ENCODE measurements at places on chromosomes 5 and 9.

GRCh38 chr5:132498152-132498551 lies 7.6 kb upstream of the IRF1 start:
- peak overlapping the region; percentile 3 for H3K27ac ChIP-seq
- H3K4me3 ChIP-seq = no peak overlapping the region
- H3K4me1 ChIP-seq = peaks cover 54% of the 10 kb centered on the region
- no peak for DNase-seq

DNA sequence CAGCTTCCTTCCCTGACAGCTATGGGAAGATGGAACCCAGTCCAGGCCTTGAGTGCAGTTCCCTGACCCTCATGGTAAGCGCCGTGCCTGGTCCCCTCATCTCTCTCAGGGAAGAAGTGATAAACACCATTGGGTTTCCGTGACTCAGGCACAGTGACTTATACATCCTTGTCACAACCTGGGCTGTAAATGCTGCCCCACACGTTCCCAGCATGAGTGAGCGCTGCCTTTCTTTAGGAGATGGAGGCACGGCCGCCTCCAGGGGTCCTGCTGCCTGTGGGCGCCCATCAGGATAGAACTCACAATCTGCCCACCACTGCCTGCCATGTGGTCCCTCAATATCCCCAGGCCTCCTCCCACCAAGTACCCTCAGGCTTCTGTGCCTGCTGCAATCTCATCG lies 8.3 kb upstream of the NKD2 start:
- H3K36me3 ChIP-seq = no peaks in the 10 kb centered on the region
- DNase-seq = no peak
- no peak overlapping the region for H3K27ac ChIP-seq
- H3K27me3 ChIP-seq = peaks cover 18% of the 10 kb centered on the region

- no peak for DNase-seq
- H3K4me3 ChIP-seq = no peak overlapping the region
- H3K27me3 ChIP-seq = no peaks in the 10 kb centered on the region
- H3K4me1 ChIP-seq = no peaks in the 10 kb centered on the region
- H3K36me3 ChIP-seq = no peaks in the 10 kb centered on the region
Observed at GRCh38 chr9:84170521-84171141, 169.9 kb downstream of the SLC28A3 start.

DNA sequence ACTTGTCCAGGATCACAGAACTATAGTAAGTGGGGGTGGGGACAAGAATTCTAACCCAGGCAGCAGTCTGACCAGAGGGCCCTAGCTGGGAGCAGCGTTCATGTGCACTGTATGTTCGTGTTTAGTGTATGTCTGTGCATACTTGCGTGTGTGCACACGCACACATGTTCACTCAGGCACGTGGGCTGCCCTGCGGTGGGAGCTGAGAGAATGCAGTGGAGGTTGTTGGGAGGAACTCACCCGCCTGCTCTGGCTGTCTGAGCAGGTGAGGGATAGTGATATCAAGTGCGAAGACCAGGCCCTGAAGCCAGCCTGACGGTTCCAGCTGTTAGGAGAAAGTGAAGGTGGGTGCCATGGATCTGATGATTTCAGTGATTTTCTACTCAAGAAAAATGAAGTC lies 942 bp downstream of the DCANP1 start:
- DNase-seq = no peak
- H3K27me3 ChIP-seq = no peaks in the 10 kb centered on the region
- H3K4me3 ChIP-seq = no peak overlapping the region
- H3K27ac ChIP-seq = no peak overlapping the region
- peaks cover 64% of the 10 kb centered on the region for H3K4me1 ChIP-seq
- H3K36me3 ChIP-seq = no peaks in the 10 kb centered on the region

GRCh38 chr5:40743771-40744170 lies 12.0 kb downstream of the TTC33 start:
- no peaks in the 10 kb centered on the region for H3K4me1 ChIP-seq
- no peak overlapping the region for H3K27ac ChIP-seq
- no peaks in the 10 kb centered on the region for H3K27me3 ChIP-seq

DNA sequence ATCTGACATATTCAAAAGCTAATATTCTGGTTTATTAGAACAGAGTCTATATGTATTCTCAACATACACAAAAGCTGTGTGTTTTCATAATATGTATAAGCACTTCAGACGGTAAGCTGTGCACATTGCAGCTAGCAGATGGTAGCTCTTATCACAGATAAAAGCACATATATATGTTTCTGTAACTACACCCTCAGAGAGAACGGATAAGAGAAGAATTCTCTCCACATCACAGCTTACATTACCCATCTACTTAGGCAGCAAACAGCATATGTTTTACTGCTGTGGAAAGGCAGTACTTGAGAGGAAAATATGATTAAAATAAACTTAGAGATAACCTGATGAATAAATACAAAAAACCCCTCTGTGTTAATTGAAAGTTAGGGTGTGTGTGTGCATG lies 450.9 kb upstream of the ZNF608 start:
- no peak overlapping the region for H3K4me3 ChIP-seq
- H3K27ac ChIP-seq = no peak overlapping the region
- no peaks in the 10 kb centered on the region for H3K27me3 ChIP-seq
- peaks cover 4% of the 10 kb centered on the region for H3K4me1 ChIP-seq

DNA sequence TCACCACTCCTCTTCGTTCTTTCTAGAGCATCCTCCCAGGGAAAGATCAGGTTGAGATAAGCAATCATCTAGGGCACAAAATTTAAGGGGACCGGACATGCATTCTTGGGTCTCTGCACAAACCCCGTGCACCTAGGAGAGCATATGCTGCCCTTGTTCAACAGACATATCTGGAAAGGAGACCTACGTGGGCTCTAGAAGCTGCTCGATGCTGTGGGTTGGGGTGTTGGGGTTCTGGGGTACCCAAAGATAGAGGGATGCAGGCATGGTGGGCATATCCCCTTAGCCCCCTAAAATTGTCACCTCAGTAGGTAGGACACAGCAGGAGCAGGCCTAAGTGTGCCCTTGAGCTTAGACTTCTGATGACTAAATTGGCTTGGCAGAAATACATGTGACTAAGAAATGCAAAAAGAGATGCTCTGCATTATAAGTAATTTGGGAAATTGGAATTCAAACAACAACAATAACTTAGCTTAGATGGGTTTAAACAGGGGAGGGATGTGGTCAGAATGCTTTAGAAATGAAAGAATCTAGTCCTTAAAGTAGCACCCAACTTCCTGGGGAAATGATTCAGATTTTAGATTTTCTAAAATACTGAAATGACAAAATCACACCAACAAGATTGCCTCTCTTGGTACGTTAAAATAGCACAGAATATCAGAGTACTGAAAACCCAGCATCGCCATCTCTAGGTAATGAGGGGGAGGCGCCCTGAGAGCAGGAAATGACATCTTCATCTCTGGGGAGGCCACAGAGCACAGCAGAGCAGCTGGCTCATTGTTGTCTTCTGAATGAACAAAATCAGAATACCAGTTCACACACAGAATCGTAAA lies 172.3 kb downstream of the GNA14 start:
- no peak overlapping the region for H3K4me3 ChIP-seq
- H3K27me3 ChIP-seq = no peaks in the 10 kb centered on the region
- DNase-seq = peak; percentile 23
- no peak overlapping the region for H3K27ac ChIP-seq
- no peaks in the 10 kb centered on the region for H3K4me1 ChIP-seq

DNA sequence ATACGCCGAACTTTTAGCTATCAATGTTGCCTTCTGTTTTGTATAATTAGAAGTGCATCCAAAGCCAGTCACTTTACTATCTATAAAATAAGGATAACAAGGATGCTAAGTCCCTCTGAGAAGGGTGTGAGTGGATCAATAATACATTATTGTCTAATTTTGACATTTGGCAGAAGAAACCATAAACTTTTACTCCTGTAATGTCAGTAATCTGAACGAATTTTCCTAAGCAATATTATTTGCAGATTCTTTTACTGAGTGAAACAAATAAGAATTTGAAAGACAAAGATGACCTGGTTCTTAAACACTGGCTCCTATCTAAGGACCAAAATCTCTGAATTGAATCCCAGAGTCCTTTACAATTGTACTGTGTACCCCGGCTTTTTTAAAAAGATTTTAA lies 126.6 kb upstream of the TMEM161B start:
- DNase-seq = no peak
- H3K27ac ChIP-seq = no peak overlapping the region
- no peaks in the 10 kb centered on the region for H3K36me3 ChIP-seq
- H3K27me3 ChIP-seq = no peaks in the 10 kb centered on the region
- H3K4me1 ChIP-seq = no peaks in the 10 kb centered on the region
- H3K4me3 ChIP-seq = no peak overlapping the region

GRCh38 chr5:136203303-136203922 lies 10.5 kb upstream of the SMIM32 start:
- no peak overlapping the region for H3K27ac ChIP-seq
- no peak overlapping the region for H3K4me3 ChIP-seq
- H3K27me3 ChIP-seq = peaks cover 50% of the 10 kb centered on the region
- H3K36me3 ChIP-seq = no peaks in the 10 kb centered on the region
- no peaks in the 10 kb centered on the region for H3K4me1 ChIP-seq
- no peak for DNase-seq

- H3K4me1 ChIP-seq = no peaks in the 10 kb centered on the region
- DNase-seq = no peak
- no peaks in the 10 kb centered on the region for H3K36me3 ChIP-seq
- H3K4me3 ChIP-seq = no peak overlapping the region
Observed at GRCh38 chr9:76322810-76323209, 71.4 kb downstream of the RFK start.

- H3K27me3 ChIP-seq = peaks cover 11% of the 10 kb centered on the region
- H3K27ac ChIP-seq = no peak overlapping the region
- H3K4me1 ChIP-seq = peaks cover 3% of the 10 kb centered on the region
- H3K4me3 ChIP-seq = no peak overlapping the region
Observed at GRCh38 chr9:132562306-132562573, 20.2 kb upstream of the BARHL1 start.

DNA sequence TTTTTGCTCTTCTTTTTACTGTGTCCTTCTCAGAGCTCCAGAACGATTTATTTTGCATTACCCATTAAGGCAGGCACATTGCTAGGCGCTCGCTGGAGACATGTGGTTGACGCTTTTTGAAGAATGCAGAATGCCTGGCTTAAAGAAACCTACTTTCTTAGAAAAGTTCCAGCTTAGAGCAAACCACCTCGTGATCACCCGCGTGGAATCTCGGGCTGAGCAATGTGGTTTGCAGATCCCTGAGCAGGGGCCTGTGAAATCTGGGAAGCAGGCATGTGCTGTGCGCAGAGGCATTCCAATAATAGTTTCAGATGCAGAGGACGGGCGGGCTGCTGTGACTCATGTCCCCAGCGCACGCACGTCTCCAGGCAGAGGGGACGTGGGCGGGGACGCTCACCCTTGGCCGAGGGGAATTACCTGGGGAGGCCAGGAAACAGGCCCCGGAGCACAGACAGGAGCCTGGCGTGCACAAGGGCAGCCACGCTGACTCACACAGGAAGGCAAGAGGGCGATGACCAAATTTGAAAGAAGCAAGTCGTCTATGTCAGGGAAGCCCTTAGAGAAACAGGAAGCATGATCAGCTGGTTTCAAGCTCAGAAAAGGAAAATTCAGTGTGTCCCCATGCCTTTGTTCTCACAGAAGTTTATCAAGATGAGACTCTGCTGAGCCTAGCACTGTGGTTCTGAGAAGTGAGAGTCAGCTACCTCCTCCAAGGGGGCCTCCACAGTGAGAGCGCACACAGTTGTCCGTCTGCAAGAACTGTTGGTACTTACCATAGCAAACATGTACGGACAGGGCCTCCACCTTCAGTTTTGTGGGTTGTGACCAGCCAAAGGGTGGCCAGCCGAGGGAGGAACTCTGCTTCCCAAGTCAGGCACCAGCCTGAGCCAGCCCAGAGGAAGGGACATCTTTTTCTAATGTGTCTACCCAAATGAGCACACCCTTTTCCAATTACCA lies 218.6 kb downstream of the PIK3R1 start:
- no peaks in the 10 kb centered on the region for H3K27me3 ChIP-seq
- peak overlapping the region; percentile 65 for H3K27ac ChIP-seq

DNA sequence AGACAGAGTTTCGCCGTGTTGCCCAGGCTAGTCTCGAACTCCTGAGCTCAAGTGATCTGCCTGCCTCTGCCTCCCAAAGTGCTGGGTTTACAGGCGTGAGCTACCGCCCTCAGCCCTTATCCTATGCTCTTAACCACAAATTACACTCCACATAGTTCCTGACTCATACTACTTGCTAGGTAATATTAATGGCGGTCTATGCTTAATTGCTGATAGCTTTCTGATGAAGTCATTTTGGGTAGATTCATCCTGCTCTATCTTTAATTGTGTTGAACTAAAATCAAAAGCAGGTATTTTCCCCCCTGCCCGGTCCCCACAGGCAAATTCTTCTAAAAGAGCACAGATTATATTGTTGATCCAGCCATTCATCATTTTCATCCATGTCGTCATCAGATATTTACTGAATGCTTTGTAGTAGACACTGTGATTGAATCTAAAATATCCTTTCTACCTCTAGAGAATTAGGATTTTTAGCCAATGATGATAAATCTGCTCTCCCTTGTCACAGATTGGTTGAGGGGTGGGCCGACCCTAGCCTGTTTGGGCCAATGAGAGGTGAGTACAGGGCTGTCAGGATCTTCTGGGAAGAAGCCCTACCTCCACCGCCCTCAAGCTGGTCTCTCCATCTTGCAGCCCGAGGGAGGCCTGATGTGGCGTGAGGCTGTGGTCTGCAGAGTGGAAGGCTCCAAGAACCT lies 144.8 kb downstream of the NR3C1 start:
- no peaks in the 10 kb centered on the region for H3K27me3 ChIP-seq
- no peak for DNase-seq
- no peaks in the 10 kb centered on the region for H3K4me1 ChIP-seq
- no peak overlapping the region for H3K27ac ChIP-seq
- no peak overlapping the region for H3K4me3 ChIP-seq

GRCh38 chr9:94014066-94014654 lies 59.0 kb upstream of the BARX1 start:
- no peaks in the 10 kb centered on the region for H3K27me3 ChIP-seq
- H3K27ac ChIP-seq = no peak overlapping the region
- H3K4me1 ChIP-seq = peaks cover 3% of the 10 kb centered on the region
- DNase-seq = peak; percentile 14
- H3K4me3 ChIP-seq = no peak overlapping the region
- no peaks in the 10 kb centered on the region for H3K36me3 ChIP-seq

DNA sequence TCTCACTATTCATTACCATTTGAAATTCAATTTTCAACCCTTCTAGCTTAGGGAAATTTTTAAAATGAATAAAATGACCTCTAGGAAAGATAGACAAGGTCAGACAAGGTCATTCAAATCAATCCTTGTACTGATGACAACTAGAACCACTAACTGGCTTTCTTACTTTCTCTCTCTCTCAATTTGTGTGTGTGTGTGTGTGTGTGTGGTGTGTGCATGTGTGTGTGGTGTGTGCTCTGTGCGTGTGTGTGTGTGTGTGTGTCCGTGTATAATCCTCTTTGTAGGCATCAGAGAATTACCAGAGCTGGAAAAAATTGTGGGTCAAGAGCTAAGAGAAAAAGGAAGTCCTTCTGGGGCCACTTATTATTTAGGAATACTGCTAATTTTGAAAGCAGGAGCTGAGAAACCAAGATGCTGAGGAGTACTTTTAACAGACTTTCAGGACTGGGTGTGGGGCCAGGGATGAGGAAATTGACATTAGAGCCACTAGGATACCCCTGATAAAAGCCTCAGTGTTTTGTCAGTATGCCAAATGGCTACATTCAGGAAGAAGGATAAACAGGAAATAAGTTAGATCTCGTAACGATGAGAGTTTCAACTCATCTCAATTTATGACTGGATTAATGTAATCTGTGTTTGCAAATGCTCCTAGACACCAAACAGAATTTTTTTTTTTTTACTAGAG lies 723.3 kb downstream of the CETN3 start:
- H3K27ac ChIP-seq = no peak overlapping the region
- H3K36me3 ChIP-seq = no peaks in the 10 kb centered on the region
- no peaks in the 10 kb centered on the region for H3K27me3 ChIP-seq
- peak; percentile 15 for DNase-seq
- H3K4me1 ChIP-seq = peaks cover 6% of the 10 kb centered on the region

- no peak for DNase-seq
- H3K4me1 ChIP-seq = no peaks in the 10 kb centered on the region
- no peaks in the 10 kb centered on the region for H3K27me3 ChIP-seq
- no peak overlapping the region for H3K27ac ChIP-seq
Observed at GRCh38 chr5:149127394-149127955, 13.8 kb upstream of the ABLIM3 start.
